ENCODE measurements at places on chromosomes 11 and 22.

DNA sequence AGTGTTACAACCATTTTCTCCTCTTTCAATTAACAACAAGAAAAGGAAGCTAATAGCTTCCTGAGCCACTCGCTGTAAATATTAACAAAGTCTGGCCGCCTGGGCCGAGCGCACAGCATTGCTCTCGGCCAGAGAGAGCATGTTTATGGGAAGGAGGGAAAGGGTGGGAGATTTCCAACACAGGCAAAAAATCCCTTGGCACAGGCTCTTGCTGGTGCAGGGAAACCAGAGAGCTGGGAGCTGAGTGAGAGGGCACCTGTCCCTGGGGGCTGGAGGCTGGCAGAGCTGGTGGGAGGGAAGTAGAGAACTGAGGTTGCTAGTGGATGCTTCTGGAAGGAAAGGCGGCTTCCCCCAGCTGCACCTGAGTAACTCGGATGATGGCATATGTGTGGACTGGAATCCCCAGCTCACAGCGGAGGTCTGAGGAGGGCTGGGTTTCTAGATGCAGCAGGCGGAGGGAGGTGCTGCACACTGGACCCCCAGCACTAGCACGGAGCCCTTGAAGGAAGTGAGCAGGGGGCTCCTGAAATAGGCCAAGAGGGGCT, 59.6 kb downstream of the FLRT1 start:
- no peak for DNase-seq

DNA sequence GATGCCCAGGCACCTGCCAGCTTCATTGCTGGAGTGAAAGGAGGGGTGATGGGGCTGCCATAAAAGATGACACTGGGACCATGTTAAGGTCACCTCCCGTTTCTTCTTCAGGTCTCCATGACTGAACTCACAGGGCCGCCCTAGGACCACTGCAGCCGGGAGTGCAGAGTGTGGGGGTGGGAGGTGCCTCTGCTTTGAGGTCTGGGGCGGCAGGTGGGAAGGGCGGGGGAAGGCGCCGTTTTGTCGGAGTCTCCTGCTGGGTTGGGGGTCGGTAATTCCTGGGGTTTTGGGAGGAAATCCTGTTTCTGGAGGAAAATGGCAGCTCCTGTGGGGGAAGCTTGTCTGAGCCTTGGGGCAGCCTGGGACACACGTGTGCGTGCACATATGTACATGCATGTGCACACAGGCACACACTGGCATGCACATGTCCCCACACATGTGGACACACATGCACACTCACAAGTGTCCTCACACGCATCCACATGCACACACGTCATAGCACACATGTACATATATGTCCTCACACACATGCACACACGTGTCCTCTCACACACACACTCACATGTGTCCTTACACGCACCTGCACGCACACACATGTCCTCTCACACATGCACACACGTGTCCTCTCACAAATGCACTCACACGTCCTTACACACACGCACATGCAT, 990.9 kb downstream of the BRD1 start:
- no peak for DNase-seq

DNA sequence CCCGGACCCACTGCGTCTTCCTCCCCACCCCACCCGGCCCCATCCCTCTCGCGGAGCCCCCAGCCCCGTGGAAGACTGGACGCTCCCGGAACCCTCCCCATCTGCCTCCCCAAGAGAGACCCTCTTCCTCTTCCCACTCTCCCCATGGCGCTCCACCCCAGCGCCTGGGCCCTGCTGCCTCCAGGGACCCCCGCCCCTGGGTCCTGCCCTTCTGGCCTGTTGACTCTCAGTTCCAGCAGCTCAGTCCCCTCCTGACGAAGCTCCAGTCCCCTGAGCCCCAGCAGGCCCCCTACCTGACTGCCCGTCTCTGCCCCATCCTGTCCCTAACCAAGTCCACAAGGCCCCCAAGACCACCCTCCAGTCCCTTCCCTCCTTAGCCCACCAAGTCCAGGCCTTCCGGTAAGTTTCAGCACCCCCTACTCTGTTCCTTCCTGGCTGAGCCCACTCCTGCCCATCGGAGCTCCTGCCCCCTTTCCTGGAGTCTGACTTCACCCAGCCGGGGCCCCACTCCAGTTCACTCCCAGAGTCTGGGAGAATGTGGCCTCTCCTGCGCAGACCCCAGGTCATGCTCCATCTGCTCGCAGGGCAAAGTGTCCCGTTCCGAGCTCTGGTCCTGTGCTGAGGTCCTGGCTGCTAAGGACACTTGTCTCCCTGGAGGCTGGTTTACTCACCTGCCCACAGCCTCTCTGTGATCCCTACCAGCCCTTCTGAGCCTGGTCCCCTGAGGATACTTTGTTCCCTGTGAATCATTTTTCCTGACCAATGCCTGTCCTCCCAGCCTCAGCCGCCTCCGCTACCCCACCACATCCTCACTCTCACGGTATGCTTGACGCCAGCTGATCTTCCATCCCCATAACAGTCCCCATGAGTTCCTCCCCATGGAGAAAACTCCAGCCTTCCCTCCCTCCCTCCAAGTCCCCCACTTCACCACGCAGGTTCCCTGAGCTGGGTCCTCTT, 722 bp downstream of the IFITM10 start:
- no peak for DNase-seq

- no peak for DNase-seq
Measured at GRCh38 chr11:2194877-2195755, 23.5 kb upstream of the TH start.

DNA sequence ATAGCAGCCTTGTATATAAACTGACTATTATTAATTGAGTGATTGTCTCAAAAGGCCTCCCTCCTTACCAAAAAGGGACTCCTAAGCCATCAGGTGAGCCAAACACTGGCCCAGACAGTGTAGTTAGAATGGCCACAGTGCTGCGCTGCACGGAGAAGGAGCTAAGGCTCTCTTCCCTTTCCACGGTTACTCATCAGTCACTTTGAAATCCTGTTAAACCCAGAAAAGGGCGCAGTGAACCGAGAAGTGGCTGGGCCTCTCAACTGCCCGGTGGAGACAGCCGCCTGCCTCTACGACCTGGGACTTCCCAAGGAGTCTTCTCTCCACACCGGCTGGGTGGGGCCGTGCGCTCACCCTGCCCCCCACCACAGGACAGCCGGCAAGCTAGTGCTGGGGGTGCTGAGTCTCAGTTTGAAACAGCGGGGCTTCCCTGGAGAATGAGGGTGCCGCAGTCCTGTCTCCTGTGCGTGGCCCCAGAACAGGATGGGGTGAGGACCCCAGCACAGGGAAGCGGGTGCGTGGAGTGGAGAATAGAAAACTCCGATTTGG, 1.3 kb downstream of the MYH9 start:
- no peak for DNase-seq

DNA sequence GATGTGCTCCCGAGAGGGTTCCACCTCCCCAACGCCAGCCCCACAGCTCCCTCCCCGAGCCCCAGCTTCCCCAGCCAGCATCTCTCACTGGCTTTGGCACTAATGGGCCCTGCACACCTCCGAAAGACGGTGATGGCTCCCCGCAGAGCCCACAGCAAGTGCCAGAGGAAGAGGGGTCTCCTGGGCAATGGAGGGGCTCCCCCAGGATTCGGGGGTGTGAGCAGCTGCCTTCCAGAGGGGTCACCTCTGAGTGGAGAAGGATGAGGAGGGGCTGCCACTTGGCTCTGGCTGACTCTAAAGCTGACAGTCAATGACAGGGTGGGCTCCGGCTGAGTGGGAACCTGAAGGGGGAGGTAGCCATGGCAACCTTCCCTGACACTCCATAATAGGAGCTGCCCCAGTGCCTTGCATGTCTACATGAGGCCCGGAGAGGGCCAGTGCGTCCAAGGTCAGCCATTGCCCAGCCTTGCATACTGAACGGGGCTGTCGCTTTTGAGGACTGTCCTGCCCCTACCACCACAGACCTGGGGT, 98.6 kb upstream of the SYT13 start:
- DNase-seq = no peak

DNA sequence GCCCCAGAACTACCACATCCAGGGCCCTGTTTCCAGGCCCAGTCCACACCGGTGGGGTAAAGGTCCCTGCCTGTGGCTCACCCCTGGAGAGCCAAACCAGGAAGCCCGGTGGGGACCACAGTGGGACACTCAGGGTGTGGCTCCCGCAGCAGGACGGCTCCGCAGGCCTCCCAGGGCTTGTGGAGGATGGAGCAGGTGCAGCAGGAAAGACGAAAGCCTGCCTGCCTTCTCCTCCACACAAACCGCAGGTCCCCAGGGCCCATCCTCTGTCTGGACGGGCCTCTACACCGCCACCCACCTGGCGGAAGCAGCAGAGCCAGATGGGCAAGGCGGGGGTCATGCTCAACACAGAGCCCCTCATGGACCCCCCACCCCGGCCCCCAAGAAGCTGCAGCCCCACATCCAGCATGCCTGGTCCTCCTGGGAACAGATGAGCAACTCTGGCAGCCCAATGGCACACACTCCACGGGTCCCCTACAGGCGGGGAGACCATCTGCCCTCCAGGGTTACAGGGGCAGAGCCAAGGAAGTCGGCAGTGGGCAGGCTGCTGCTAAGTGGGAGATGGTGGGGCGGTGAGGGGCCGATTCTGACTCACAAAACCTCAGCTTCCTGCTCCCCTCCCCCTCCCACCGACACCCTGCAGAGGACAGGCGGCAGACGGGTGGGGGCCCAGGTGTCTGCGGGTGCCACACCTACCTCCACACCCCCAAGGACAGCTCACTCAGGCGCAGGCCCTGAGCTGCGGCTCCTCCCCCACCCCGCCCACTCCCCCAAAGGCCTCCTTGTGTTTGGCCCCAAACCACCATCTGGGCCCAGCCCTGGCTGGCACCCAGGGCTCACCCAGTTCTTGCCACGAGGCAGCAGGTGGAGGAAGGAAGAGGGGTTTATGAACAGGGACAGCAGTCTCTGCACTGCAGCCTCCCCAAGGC, 5.2 kb downstream of the SBF1 start:
- DNase-seq = peak; percentile 82

DNA sequence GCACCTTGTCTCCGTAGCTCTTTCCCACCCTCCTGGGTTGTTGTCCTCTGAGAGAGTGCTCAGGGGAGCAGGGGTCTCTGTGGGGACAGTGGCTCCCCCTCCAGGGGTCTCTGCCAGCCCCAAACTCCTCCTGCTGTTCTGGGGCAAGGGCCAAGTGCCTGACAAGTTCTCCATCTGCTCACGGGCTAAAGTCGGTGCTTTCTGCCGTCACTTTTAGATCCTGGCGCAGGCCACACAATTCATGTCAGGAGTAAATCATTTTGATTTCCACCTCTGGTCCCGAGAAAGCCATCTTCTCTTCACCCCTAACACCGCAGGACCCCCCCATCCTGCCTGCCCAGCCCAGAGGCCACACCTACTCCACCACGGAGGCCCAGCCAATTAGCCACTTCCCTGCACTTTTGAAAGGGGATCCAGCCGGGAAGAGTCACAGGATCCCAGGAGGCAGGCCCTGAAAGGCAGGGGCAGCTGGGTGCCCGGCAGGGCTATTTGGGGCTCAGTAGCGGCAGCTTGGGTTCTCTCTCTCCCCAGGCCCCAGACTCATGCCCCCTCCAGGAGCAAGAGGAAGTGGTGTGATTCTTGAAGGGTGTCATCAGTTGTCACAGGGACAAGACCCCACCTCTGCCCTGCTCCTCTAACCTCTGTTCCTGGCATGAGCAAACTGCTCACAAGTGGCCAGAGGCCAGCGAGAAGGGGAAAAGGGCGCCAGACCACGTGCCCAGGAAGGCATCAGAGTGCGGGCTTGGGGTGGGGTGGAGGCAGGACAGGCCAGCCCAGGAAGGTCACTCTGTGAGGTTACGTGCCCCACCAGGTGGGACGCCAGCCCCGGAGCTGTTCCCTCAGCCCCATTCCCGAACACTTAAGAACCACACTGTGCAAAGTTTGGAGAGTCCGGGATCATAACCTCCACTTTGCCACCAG, 1.3 kb downstream of the MACROD1 start:
- no peak for DNase-seq

DNA sequence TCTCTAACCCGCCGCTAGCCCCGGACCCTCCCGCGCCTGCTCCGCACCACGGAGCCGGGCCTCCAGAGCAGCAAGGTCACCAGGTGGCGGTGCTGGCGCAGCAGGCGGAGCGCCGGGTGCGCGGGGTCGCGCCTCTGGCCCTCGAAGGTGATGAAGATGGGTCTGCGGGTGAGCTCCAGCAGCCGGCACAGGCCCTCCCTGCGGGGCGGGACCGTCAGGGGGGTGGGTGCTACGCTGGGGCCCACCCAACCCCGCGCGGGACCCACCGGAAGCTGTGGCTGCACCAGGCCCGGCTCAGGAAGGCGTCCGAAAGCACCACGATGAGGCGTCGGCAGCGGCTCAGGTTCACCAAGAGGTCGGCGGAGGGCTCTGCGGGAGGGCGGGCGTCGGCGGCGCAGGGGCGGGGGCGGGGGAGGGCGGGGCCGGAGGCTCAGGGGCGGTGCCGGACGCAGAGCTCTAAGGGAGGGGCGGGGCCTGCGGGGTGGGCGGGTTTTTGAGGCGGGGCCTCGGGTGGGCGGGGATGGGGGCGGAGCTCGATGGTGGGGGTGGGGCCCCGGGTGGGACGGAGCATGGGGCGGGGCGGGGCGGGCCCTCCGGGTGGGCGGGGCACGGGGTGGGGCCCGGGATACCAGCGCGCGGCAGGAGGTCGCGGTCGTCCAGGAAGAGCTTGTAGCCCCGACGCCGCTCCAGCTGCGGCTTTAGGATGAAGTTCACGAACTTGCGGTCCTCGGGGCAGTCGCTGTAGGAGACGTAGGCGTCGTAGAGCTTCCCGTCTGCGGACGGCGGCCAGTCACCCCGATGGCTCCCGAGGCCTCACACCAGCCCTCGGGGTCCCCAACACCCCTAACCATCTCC, 7.8 kb downstream of the SIGIRR start:
- DNase-seq = peak; percentile 95

GRCh38 chr11:97336064-97336463, 946.3 kb downstream of the JRKL start:
- DNase-seq = no peak

DNA sequence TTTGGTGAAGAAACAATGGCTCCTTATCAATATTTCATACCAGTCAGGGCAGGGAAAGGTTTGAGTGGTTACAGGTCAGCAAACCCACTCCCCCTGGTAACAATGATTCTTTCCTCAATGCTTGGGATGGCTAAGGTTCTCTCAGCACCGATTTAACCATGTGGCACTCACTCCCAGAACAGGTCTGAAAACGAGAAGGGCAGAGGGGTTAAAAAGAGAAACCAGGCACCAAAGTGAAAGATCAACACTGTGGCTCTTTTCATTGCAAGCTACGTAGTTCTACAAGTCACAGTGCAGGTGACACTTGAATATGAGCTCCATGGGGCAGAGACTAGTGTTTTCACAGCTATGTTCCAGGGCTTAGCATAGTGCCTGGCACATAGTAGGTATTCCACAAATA, 132.4 kb downstream of the PLEKHA7 start:
- DNase-seq = no peak

DNA sequence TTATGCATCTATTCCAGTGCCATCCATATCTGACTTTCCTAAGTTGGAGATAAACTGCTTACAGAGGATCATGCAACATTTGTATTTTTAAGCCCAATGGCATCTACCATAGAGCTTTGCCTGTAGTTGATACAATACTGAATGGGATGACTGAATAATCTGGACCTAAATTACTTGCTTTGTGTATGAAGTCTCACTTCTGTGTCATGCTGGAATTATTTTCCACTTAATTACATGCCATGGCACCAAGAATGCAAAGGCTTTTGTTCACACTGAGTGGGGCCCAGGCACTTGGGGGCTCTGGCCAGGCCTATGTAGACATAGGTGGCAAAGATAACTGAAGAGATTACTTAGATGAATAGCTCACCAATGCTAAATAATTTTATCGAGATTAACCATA, 51.6 kb downstream of the OPCML start:
- no peak for DNase-seq

- DNase-seq = no peak
Measured at GRCh38 chr22:45314786-45315185, 5.1 kb downstream of the FAM118A start.

Measured in hematopoietic multipotent progenitor cell (in vitro differentiated cells).